Stimulated activated CD4-positive, alpha-beta T cell treated with anti-CD3 and anti-CD28 coated beads, Interleukin-4, amount 100 ng/mL, for 4 hours (primary cell): ENCODE measurements at places on chromosomes 16 and 17.

- no peak for DNase-seq
These were observed 22.5 kb downstream of the CYB5D2 start for GRCh38 chr17:4165301-4166010.

- no peak for DNase-seq
These were observed at the start of gene IRX6 for GRCh38 chr16:55323637-55324271. IRX6 (plus strand) TSS chr16:55324203; CDS start chr16:55325092, 889 bp downstream.

GRCh38 chr17:75013092-75013559 lies 656 bp downstream of the MRPL58 start:
- DNase-seq = no peak

GRCh38 chr17:62780951-62781350 lies 27.2 kb downstream of the MARCHF10 start:
- DNase-seq = no peak

GRCh38 chr17:44071772-44072171 lies 1.2 kb downstream of the G6PC3 start:
- no peak for DNase-seq

- no peak for DNase-seq
These were observed 49.5 kb downstream of the FTO start for GRCh38 chr16:53753431-53753830.

GRCh38 chr16:12583237-12583897 lies 220.3 kb downstream of the CPPED1 start:
- DNase-seq = no peak

- DNase-seq = no peak
These were observed 61.0 kb downstream of the MAP2K4 start for GRCh38 chr17:12081720-12082119.

DNA sequence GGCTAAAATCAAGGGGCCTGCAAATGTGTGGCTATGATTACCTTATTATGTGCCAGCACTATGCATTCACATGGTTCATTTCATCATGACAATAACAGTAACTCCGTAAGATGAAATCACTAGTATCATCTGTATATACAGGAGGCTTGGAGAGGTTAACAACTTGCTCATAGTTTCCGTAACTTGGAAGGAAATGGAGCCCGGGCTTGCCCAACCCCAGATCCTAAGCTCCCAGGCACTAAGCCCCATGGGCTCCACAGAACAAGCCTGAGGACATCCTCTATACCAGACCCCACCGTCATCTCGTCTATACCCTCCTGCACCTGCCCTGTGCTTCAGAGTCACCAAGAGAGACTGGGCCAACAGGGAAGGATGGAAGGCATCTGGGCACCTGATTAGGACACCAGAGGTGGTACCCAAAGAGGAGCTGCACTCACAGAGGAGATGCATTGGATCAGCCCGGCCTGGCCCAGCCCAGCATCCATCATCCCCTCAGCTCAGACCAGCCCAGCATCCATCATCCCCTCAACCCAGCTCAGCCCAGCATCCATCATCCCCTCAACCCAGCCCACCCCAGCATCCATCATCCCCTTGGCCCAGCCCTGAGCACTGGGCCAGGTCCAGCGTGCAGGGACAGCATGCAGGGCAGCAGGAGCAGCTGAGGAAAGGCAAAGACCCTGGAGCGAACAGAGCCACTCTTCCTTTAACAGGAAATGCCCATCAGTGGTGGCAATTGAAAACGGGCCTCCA lies 28.5 kb downstream of the NSMCE1 start:
- no peak for DNase-seq

- DNase-seq = no peak
These were observed 16.9 kb downstream of the PLCG2 start for GRCh38 chr16:81796035-81796434.

GRCh38 chr16:89264800-89265550 lies 47.5 kb downstream of the ZNF778 start:
- DNase-seq = no peak

DNA sequence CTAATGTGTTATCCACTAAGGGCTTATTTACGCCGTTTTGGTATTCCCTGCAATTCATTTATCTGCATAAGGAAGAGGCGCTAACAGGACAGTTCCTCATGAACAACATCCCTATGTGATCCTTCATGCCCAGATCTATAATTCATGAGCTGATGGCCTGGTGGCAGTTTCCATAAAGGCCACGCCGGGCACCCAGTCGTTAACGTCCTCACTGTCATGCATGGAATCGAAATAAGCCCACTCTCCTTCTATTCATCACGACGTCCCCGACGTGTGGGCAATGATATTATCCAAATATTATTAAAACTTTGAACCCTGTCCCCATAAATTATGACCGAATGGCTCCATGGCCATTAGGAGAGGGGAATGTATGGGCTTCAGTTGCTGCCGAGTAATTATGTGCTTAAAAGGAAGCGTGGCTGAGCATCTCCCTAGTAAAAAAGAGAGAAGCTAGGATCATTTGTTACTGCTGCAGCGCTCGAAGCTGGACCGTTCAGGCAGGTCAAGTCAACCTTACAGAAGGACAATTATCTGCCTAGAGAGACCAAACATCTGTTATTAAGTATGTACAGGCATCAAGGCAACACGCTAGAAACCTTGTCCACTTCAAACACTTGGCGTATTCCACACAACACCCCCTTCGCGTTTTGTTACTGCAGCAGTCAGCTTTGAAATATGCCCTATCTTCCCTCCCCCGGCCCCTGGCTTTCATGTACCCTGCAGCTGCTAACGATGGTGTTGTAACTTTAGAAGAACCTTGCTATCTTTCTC lies 94.0 kb upstream of the SALL1 start:
- no peak for DNase-seq

DNA sequence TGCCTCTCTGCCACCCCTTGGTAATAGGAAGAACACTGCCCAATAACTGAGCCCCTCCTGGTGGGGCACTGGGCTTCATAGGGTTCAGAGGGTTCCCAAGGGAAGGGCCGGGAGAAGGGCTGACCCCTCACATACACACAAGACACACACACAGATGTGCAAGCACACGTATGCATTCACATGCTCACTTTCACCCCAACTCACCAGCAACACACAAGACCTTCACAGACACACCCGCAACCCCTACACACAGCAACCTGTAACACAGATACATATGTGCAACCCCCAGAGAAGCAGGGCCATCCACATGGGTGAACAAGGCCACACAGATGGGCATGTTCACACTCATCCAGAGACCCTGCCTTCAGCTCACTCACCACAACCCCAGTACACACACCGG lies 225.1 kb downstream of the ZNF423 start:
- no peak for DNase-seq

DNA sequence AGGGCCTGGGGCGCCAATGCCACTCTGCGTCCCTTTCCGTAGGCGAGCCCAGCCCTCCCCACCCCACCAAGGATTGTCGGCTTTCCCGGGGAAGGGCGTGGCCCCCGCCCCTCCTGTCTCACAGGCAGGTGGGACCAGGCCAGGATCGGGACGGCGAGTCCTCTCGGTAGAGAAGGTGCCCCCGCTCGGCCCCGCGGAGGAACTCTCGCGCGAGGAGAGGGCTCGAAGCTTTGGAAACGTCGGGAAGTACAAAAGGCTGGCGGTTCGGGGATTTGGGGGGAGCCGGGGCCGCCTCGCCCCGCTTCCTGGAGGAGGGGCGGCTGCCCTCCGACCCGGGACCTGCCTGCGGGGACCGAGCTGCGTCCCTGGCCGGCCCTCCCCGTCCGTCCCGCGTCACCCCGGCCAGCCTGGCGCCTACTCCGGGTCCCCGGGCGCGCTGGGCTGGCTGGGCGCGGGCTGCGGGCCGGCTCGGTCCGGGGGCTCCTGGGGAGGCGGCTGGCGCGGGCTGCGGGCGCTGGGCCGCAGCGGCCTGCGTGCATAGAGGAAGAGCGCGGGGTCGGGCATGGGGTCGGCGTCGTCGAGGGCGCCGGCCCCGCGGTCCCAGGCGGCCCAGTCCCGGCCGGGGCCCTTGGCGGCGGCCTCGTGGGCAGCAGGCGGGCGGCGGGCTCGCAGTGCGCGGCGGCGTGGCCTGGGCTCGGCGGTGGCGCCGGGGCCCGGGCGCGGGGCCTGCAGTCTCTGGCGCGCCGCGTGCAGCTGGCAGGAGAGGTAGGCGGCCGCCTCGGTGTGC lies 12.6 kb upstream of the CLUH start:
- no peak for DNase-seq
